Breast epithelium (tissue), 4 donors: ENCODE measurements at places on chromosomes 1 and 21. TPM values are rescaled to one million over a fixed set of nuclear protein-coding genes. Genes with fewer than 3 reads are reported as not detected.

- H3K27ac ChIP-seq: no peak overlapping the region
- H3K4me3 ChIP-seq: no peak overlapping the region
- no peak for DNase-seq
- no peaks in the 10 kb centered on the region for H3K4me1 ChIP-seq
- no peaks in the 10 kb centered on the region for H3K27me3 ChIP-seq
These were observed 88.2 kb downstream of the ZSCAN20 start for GRCh38 chr1:33560680-33561079.

GRCh38 chr1:155969377-155969791 is 9.0 kb downstream of the ARHGEF2 start:
- H3K4me1 ChIP-seq: peaks cover 3% of the 10 kb centered on the region
- H3K27ac ChIP-seq: peak overlapping the region; percentile 45
- no peak overlapping the region for H3K4me3 ChIP-seq

DNA sequence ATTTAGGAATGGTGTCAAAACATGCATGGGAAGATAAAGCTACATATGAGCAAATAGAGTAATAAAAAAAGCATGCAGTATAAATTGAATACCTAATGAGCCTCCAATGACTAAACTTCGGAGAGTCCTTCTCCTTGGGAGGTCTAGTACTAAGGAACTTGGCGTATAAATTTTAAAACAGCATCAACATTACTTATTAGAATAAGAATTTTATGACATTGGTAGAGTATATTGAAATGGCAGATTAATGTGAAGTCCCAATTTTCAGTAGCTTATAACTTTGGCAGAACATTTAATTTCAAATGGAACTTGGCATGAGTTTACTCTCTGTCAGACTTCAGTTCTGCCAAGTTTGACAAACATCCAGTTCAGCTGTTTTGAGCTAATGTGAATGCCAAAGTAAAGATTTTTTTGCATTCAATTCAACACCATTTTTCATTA is 104.7 kb upstream of the RGS18 start:
- H3K27ac ChIP-seq: no peak overlapping the region
- H3K27me3 ChIP-seq: no peaks in the 10 kb centered on the region
- no peak overlapping the region for H3K4me3 ChIP-seq
- no peaks in the 10 kb centered on the region for H3K4me1 ChIP-seq
- DNase-seq: no peak
- H3K36me3 ChIP-seq: no peaks in the 10 kb centered on the region

DNA sequence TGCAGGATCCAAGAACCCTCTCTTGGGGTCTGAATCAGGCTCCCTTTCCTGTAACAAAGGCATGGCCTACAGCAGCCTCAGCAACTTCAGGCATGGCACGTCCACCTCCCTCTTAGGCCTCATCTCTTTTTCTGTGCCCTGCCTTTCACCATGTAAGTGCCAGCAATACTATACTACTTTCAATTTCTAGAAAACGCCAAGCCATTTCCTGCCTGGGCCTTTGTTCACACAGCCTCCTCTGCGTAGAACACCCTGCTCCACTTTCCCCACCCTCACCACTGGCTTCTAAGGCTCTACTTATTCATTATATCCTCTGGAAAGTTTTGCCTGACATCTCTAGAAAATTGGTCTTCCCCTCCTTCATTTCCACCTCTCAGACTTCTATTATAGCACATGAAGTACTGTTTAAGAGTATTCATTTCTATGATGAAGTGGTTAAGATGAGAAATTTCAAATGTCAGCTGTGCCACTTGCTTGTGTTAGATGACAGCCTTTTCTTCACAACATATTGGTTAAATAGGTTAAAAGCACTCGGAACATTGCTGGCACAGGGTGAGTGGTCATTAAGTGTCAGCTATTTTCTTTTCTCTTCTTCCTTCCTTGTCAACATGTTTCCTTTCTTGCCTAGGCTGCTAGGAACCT is 41.6 kb upstream of the VWA5B1 start:
- no peaks in the 10 kb centered on the region for H3K36me3 ChIP-seq
- no peaks in the 10 kb centered on the region for H3K27me3 ChIP-seq
- DNase-seq: no peak
- H3K27ac ChIP-seq: no peak overlapping the region
- no peaks in the 10 kb centered on the region for H3K4me1 ChIP-seq

GRCh38 chr1:31926252-31926651 is 11.9 kb downstream of the PTP4A2 start:
- no peaks in the 10 kb centered on the region for H3K27me3 ChIP-seq
- no peaks in the 10 kb centered on the region for H3K36me3 ChIP-seq
- H3K4me1 ChIP-seq: peaks cover 20% of the 10 kb centered on the region
- H3K27ac ChIP-seq: no peak overlapping the region
- no peak overlapping the region for H3K4me3 ChIP-seq

DNA sequence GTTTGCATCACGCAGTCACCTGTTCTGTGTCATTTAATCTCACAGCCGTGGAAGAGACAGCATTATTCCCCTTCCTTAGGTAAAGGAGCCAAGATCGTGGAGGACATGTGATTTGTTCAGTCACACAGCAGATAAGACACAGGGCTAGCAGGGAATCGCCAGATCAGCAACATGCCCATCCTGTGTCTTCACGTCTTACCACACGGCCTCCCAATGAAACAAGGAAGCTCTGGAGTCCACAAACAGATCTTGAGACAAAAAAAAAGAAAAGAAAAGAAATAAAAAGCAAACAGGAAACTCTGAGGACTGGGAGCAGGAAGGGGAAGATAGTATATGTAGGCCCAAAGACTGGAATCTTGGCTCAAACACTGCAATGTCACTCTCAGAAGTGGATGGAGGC is 155.3 kb downstream of the ADSS2 start:
- no peaks in the 10 kb centered on the region for H3K27me3 ChIP-seq
- H3K4me3 ChIP-seq: no peak overlapping the region
- no peak overlapping the region for H3K27ac ChIP-seq
- no peaks in the 10 kb centered on the region for H3K4me1 ChIP-seq

GRCh38 chr1:58804853-58805565 is 21.2 kb upstream of the JUN start:
- no peak overlapping the region for H3K27ac ChIP-seq
- no peaks in the 10 kb centered on the region for H3K27me3 ChIP-seq
- no peaks in the 10 kb centered on the region for H3K4me1 ChIP-seq
- DNase-seq: no peak
- H3K4me3 ChIP-seq: no peak overlapping the region

GRCh38 chr1:155934936-155935590 is 850 bp upstream of the KHDC4 start:
- peaks cover 18% of the 10 kb centered on the region for H3K4me1 ChIP-seq
- H3K27ac ChIP-seq: peak overlapping the region; percentile 89
- DNase-seq: no peak
- H3K36me3 ChIP-seq: no peaks in the 10 kb centered on the region
- peak overlapping the region; percentile 58 for H3K4me3 ChIP-seq

DNA sequence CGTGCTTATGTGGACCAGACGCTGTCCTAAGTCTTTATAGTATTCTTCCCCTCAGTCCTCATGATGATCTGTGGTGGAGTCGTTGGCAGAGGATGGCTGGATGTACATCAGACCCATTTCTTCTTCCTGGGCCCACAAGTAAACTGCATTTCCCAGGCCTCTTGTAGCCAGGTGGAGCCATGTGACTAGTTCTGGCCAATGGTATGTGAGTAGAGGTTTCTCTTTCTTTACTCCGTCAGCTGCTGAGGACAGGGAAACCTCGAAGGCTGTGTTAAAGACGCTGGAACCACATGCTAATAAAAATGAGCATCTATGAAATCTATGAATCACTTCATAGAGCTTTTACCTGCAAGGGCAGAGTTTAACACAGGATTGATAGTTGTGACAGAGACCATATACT is 18.7 kb upstream of the ZNF362 start:
- no peaks in the 10 kb centered on the region for H3K4me1 ChIP-seq
- no peak for DNase-seq
- H3K36me3 ChIP-seq: no peaks in the 10 kb centered on the region
- H3K27ac ChIP-seq: no peak overlapping the region

- H3K27ac ChIP-seq: no peak overlapping the region
- no peaks in the 10 kb centered on the region for H3K4me1 ChIP-seq
- no peaks in the 10 kb centered on the region for H3K27me3 ChIP-seq
- no peak for DNase-seq
- no peaks in the 10 kb centered on the region for H3K36me3 ChIP-seq
- no peak overlapping the region for H3K4me3 ChIP-seq
These were observed 22.9 kb downstream of the SUSD4 start for GRCh38 chr1:223341121-223341520.

DNA sequence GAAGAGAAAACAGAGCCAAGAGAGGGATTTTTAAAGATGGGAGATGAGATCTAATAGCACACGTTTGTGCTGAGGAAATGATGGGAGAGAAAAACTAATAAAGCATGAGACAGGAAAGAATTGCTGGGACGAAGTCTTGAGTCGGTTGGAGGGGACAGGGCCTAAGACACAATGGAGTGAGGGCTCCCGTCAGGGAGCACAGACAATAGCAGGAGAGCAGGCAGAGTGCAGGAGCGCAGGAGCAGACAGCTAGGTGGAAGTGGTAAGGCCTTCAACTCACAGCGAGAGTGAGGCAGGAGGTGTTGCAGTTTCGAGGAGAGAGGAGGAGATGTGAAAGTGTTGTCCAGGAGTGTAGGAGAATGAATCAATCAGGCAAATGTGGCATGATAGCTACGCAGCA is 59.9 kb upstream of the SOX13 start:
- no peaks in the 10 kb centered on the region for H3K36me3 ChIP-seq
- no peaks in the 10 kb centered on the region for H3K4me1 ChIP-seq
- H3K27me3 ChIP-seq: no peaks in the 10 kb centered on the region
- DNase-seq: no peak
- H3K4me3 ChIP-seq: no peak overlapping the region
- no peak overlapping the region for H3K27ac ChIP-seq

- H3K36me3 ChIP-seq: no peaks in the 10 kb centered on the region
- H3K27ac ChIP-seq: no peak overlapping the region
- no peaks in the 10 kb centered on the region for H3K27me3 ChIP-seq
- H3K4me1 ChIP-seq: no peaks in the 10 kb centered on the region
- no peak for DNase-seq
- H3K4me3 ChIP-seq: no peak overlapping the region
These were observed 8.4 kb upstream of the COL18A1 start for GRCh38 chr21:45396620-45396995.

GRCh38 chr1:186899577-186899976 is 70.8 kb downstream of the PLA2G4A start:
- no peaks in the 10 kb centered on the region for H3K27me3 ChIP-seq
- no peak overlapping the region for H3K27ac ChIP-seq
- DNase-seq: no peak
- H3K4me3 ChIP-seq: no peak overlapping the region

DNA sequence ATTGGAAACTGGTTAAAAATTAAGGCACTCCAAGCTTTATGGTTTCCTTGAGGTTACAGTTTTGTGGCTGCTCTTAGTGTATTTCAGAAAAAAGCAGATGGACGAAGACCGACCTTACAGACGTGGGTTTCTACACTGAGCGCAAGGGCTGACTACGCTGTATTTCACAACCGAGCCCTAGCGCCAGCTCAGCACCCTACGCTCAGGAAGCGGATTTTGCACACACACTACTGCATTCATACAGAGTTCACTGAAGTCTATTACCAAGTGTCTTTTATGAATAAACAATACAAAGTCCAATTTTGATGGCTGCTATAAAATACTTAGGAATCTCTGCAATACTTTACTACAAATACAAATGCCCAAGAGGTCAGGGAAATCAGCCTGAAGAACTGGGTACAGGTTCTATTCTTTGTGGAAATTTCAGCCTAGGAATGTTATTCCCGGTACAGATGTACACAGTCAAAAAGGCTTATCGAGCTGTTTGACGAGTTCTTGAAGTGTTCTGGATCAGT is 23.8 kb downstream of the PTTG1IP start:
- no peak overlapping the region for H3K27ac ChIP-seq
- no peak overlapping the region for H3K4me3 ChIP-seq
- no peak for DNase-seq

GRCh38 chr1:211577819-211578639 is 932 bp downstream of the SLC30A1 start:
- no peaks in the 10 kb centered on the region for H3K4me1 ChIP-seq
- peak; percentile 64 for DNase-seq
- no peaks in the 10 kb centered on the region for H3K36me3 ChIP-seq
- peak overlapping the region; percentile 97 for H3K27ac ChIP-seq
- peak overlapping the region; percentile 93 for H3K4me3 ChIP-seq

DNA sequence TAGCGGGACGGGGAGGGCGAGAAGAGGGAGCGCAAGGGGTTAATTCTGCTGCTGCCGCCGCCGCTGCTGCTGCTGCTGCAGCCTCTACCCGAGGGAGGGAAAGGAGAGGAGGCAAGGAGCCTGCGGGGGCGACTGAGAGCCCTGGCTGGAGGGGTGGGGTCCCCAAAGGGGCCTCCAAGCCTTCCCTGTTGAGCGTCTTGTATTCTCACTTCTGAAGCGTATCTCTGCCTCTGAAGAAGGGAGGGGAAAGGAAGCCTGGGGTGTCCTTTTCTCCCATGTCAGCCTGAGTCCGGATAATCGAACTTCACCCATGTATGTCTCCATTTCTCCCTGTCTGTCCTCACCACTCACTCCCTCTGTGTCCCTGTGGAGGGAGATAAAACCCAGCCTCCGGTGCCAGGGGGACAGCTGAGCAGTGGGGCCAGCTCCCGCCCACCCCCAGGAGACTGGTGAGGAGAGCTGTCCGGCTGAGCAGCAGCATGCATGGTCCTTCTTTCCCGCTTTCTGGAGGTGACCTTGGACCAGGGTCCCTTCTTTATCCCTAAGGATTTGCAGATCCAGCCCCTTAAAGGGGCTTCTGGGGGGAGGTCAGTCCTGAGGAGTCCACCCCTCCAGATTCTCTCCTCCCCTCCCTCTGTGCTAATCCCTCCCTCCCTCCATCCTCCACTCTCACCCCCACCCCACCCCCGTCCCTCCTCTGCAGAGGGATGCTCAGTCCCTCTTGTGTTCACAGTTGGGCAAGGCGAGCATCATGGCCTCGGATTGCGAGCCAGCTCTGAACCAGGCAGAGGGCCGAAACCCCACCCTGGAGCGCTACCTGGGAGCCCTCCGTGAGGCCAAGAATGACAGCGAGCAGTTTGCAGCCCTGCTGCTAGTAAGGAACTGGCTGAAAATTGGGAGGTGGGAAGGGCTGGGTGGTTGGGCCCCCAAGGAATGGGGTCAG is 1.0 kb downstream of the NCDN start:
- peak overlapping the region; percentile 95 for H3K4me3 ChIP-seq
- peaks cover 31% of the 10 kb centered on the region for H3K4me1 ChIP-seq
- no peaks in the 10 kb centered on the region for H3K27me3 ChIP-seq
- peak overlapping the region; percentile 99 for H3K27ac ChIP-seq
- no peaks in the 10 kb centered on the region for H3K36me3 ChIP-seq
- no peak for DNase-seq

- no peak overlapping the region for H3K4me3 ChIP-seq
- peak; percentile 9 for DNase-seq
These were observed 1.8 kb downstream of the RD3 start for GRCh38 chr1:211490038-211490678.

GRCh38 chr1:44472620-44473525 is 67.8 kb downstream of the RNF220 start:
- no peaks in the 10 kb centered on the region for H3K27me3 ChIP-seq
- no peak overlapping the region for H3K27ac ChIP-seq
- no peaks in the 10 kb centered on the region for H3K4me1 ChIP-seq
- no peaks in the 10 kb centered on the region for H3K36me3 ChIP-seq
- no peak overlapping the region for H3K4me3 ChIP-seq

TEKT2 gene
- total RNA-seq: 0.98 TPM

DNMT3L gene
- total RNA-seq: not detected

KRTAP13-2 gene
- not detected for total RNA-seq

TTLL10 gene
- total RNA-seq: 0.33 TPM
